NCI-H1105 (cell line): ENCODE measurements at places on chromosomes 4 and X.

GRCh38 chrX:67523932-67524331 lies 19.9 kb upstream of the AR start:
- DNase-seq: no peak

DNA sequence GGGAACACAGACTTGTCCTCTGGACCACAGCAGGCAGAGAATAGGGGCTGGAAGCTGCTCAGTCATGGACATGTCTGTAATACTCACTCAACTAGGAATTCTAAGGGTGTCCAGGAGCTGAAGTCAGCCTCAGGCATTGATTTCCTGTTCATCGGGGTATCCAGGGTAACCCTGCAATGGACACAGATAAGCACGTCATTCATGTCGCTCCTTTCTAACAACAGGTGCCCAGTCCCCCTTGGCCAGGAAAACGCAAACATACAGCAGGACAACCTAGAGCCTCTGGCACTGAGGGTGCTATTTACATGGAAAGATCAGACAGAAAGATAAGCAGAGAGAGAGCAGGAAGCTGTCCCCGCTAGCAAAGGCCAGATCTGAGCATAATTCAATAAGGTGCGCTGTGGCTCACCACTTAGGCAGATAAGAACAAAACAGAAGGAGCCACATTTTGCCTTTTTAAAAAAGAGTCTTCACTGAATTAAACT lies 21.3 kb downstream of the QDPR start:
- DNase-seq: no peak

DNA sequence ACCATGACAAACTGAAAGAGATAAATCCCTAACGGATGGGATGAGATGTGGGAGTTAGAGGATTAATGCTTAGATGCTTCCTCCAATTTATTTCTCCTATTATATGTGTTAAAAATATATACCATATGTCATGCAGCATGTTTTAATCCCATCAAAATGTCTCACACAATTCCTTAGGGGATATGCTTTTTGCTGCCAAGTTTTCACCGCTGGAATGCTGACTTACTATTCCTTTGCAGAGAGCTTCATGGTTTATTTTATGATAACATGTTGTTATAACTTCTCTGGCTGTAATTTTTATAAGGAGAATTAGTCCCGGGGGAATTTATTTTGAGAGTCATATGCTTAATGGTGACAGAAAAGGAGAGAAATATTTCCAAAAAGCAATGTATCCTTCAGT lies 670.3 kb downstream of the IL1RAPL1 start:
- DNase-seq: no peak

GRCh38 chr4:168475745-168476144 lies 4.5 kb downstream of the DDX60L start:
- DNase-seq: no peak

GRCh38 chrX:50333308-50333707 lies 128.7 kb downstream of the CCNB3 start:
- no peak for DNase-seq

- no peak for DNase-seq
Measured at GRCh38 chrX:100975212-100975611, 5.7 kb downstream of the ARL13A start.

DNA sequence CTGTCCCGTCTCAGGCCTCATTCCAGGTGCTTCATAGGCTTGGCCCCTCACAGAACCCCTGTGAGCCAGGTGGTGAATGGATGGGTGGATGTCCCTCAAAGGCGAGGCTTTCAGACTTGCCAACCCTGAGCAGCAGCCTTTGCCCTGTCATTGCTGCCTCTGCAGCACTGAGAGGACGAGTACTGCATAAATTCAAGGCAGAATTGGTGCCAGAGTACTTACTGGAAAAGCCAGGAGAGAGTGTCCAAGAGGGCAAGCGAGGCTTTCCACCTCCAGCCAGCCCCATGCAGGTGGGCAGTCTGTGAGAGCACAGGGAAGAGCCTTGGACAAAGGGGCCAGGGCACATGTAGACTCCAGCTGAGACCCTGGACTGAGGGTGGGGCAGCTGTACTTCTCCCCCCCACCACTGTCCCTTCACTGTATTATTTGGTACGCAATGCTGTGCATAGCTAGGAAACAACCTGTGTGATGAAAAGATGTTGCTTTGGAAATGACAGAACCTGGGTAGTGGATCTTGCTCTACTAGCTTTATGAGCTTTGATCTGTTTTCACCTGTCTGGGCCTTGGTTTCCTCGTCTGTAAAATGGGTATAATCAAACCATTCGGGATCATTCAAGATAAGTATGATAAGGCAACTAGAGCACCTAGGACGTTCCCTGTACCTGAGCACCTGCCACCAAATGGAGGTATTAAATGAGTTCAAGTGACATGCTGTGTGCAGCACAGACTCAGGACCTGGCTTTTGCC lies 224.9 kb upstream of the PSAPL1 start:
- DNase-seq: no peak

DNA sequence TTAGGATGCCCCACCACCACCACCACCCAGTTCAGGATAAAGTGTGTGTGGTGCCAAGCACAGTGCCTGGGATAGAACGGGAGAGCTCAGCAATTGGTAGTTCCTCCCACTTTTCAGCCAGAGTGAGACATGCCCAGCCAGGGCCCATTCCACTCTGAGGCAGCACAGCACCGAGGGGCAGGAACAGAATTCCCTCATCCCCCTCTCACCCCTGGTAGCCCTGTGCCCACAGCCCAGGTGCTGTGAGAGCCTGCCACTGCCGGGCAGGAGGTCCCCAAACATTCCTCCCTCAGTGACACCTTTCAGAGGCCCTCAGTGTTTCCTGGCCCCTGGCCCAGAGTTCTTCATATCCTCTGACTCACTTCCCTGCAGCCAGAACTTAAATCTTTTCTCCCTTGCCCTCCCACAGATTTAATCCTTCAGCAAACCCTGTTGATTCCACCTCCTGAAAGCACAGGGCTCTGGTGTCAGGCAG lies 8.1 kb downstream of the RIPPLY1 start:
- DNase-seq: no peak

GRCh38 chrX:63713526-63713925 lies 71.5 kb downstream of the ARHGEF9 start:
- DNase-seq: no peak
